ENCODE measurements at places on chromosomes 4 and X.
A peak's percentile ranks its signal among the peaks of the same experiment; 100 is the strongest.

GRCh38 chrX:154799556-154800348 lies 5.5 kb downstream of the MPP1 start:
- DNase-seq = peak; percentile 57

DNA sequence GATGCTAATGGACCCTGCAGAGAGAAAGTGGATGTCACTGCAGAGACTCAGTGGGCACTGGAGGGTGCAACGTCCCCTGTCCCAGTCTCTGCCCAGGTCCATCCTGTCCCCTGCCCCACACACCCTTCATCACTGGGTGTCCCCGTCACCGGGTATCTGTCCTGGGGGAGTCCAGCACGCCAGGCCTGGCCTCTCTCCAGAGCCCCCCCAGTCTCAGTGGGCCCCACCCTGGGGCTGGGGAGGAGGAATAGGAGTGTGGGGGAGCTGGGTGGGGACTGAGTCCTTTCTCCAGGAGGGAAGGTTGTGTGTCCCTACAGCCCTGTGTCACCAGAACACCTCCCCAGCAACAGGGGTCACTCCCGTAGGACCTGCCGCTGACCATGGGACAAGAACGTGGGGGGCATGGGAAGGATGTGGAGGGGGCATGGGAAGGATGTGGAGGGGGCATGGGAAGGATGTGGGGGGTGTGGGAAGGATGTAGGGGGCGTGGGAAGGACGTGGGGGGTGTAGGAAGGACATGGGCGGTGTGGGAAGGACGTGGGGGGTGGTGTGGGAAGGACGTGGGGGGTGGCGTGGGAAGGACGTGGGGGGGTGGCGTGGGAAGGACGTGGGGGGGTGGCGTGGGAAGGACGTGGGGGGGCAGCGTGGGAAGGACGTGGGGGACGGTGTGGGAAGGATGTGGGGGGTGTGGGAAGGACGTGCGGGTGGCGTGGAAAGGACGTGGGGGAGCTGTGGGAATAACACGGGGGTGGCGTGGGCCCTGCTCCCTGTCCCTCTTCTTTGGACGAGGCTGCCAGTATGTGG lies 21.0 kb upstream of the SPON2 start:
- DNase-seq = no peak

GRCh38 chr4:1045193-1045594 lies 33.8 kb downstream of the FGFRL1 start:
- DNase-seq = no peak

DNA sequence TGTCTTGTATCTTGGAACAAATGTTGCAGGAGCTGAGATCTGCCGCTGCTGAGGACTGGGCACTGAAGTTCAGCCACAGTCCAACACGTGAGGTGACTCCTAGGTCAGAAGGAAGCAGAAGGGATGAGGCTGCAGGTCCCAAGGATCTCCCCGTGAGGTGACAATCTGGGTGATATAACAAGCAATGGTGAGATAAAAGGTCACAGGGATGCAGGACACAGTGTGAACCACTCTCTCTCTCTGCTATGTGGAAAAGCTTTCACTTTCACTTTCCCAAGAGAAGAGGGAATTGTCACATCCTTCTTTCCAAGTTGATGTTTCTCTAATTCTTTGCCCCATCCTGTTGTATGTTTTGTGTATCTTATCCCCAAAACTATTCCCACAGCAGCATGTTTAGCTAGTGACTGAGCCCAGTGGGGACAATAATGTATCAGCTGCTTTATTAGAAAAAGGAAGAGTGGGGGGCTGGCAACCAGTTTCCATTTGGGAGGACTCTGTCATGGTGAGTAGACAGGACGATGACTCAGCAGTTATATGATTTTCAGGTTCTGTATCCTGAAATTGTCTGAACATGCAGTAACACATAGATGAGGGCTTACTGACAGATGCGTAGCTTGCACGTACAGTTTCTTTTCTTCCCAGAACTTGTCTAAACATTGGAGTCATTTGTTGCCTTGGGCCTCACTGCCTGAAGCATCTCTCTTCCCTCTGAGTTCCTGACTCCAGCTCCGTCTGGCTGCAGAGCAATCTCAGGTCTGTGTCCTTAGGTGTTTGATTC lies 1415.8 kb upstream of the TENM3 start:
- DNase-seq = peak; percentile 12

DNA sequence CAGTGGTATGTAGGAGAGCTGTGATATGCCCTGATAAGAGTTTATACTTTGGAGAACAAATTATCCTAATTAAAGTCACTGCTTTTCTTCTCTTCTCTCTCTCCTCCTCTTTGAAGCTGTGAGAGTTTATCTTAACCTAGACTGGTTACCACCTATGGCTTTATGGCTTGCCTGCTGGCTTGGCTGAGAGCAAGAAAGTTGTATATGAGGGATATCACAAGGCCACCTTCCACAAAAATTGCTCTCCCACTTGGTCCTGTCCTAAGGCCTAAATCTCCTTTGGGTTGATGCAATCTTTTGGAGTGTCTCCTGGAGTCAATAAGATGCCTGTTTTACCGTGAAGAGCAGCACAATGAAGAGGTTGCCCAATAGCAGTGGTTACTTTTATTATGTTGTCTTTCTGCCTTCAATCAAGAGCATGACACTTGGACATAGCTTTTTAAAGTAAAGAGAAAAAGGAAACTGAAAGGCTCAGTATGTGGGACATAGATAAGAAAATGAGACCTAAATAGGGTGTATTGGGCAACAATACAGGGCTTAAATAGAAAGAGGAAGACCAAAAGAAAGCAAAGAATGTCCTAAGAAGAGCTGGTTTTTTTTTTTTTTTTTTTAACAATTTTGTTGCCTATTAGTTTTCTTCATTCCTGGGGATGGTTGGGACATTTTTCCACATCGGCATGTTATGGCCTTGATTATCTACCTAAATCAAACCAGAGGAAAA lies 9.2 kb downstream of the GUCY1A1 start:
- peak; percentile 97 for DNase-seq

- no peak for DNase-seq
Observed at GRCh38 chrX:80766916-80767315, 42.8 kb downstream of the BRWD3 start.

- DNase-seq = peak; percentile 97
Observed at GRCh38 chrX:19566359-19567222, 51.3 kb upstream of the MAP3K15 start.

- DNase-seq = peak; percentile 21
Observed at GRCh38 chrX:138710866-138711341, 613 bp downstream of the FGF13 start.

- peak; percentile 38 for DNase-seq
Observed at GRCh38 chr4:18366892-18367291, 345.3 kb upstream of the LCORL start.

DNA sequence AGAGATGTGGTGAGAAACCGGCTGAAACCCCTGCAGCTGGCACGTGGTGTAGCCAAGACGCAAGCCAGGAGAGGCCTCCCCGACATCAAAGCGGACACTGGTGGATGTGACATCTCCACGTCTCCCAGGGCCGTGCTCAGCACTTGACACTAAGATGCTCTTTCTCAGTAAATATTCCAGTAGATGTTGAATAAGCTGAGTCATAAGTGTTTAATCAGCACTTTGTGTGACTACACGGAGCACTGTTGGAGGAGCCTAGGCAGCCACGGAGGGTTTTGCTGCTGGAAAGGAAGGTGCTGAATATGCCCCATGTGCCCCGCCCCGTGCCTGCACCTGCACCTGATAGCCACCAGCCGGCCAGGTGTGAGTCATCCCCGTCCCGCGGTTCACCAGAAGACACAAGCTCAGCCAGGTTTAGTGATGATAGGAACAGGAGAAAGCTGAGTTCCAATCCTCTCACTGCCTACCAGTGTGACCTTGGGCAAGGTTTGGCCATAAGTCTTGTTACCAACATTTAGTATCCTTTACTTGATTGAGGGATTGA lies 29.0 kb upstream of the C4orf50 start:
- DNase-seq = no peak

DNA sequence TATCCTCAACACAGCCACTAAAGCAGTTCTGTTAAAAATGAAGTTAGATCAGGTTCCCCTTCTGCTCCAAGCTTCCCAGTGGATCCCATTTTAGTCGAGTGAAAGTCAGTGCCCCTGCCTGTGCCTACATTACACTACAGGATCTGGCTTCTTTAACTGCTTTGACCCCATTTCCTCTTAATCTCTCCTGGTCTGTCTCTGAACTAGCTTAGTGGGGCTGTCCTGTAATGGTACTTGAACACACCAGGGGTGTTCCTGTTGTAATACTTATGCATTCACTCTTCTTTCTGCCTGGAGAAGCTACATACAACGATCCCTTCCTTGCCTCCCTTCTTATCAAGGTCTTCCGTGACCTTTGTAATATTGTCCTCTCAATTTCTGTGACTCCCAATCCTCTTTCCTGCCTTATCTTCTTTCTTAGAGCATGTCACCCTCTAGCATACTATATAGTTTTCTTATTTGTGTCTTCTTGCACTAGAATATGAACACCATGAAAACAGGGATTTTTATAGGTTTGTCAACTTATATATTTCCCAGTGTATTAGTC lies 16.7 kb downstream of the ARSJ start:
- no peak for DNase-seq

DNA sequence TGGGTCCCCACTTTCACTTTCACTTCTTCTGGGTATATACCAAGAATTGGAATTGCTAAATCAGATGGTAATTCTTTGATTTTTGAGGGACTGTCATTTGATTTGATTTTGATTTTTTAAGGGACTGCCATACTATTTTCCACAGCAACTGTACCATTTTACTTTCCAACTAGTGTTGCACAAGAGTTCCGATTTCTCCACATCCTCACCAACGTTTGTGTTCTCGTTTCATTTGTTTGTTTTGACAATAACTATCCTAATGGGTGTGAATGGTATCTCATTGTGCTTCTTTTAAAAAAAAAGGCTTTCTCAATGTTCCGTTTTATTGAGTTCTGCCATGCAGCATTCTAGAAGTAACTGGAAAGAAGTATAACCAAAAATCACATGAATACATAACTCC lies 62.6 kb downstream of the C4orf46 start:
- no peak for DNase-seq

- no peak for DNase-seq
Observed at GRCh38 chrX:136967966-136968365, 65.8 kb downstream of the GPR101 start.

GRCh38 chrX:55524487-55524886 lies 34.8 kb upstream of the USP51 start:
- no peak for DNase-seq

DNA sequence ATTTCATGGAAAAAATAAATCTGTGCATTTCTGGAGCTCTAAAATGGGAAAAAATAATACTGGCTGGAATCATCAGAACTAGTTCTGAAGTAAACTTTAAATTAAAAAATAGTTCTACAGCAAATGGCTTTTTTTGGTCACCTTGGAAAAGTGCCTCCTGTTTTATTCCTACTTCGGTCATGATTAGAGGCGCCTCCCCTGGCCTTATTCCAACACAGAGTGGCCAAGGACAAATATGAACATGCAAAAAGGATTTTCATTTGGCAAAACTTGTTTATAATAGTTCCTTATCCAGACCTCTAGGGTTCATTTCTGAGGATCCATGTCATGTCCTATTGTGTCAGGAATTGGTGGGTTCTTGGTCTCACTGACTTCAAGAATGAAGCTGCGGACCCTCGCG lies 11.1 kb upstream of the KLF8 start:
- DNase-seq = no peak

DNA sequence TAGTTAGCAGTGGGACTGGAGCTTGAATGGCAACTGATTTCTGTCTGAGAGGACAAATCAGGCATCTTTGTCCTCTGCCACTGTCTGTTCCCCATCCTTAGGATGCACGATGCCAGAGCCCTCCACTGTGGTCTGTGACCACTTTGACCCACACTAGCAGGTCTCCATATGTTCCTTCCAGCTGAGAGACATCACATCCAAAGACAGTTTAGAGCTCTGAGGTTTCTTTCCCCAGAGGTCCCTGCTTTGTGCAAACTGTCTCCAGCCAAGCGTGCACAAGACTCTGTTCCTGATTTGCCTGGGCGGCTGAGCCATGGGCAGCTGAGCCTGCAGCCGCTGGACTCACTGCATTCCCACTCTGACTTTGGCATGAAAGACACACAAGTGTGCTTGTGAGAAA lies 98.0 kb downstream of the PTTG2 start:
- no peak for DNase-seq

- DNase-seq = no peak
Observed at GRCh38 chr4:150982557-150983233, 32.4 kb downstream of the LRBA start.

DNA sequence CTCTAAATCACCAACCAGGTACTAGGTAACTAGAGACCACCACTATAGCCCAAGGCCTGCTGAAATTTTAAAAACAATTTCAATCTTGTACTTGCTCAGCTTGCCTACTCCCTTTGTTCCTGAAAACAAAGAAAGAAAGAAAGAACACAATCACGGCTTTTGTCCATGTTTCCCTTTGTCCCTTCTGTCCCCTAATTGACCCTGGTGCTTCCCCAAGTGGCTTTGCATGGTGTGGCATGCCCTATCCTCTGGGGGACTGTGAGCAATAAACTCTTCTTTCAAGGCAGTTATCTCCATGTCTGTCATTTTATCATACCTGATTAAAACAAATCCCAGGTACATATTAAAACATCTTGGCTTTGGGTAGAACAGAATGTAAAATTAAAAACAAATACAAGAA lies 94.8 kb downstream of the ARSJ start:
- DNase-seq = no peak

- no peak for DNase-seq
Observed at GRCh38 chr4:56127716-56128115, 179.0 kb downstream of the CEP135 start.

- DNase-seq = no peak
Observed at GRCh38 chr4:74464291-74464690, 19.4 kb downstream of the AREG start.

- DNase-seq = no peak
Observed at GRCh38 chr4:113407409-113407808, 354.1 kb downstream of the CAMK2D start.

- DNase-seq = peak; percentile 95
Observed at GRCh38 chrX:1205681-1206611, 6.5 kb downstream of the CRLF2 start.

DNA sequence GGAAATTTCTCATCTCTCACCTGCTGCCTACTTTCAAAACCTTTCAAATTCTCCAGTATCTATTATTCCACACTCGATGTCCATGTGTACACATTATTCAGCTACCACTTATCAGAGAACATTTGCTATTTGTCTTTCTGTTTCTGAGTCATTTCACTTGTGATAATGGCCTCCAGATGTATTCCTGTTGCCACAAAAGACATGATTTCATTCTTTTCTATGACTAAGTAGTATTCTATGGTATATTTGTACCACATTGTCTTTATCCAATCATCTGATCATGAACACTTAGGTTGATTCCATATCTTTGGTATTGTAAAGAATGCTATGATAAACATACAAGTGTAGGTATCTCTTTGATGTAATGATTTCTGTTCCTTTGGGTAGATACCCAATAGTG lies 310.1 kb upstream of the SPOCK3 start:
- no peak for DNase-seq

GRCh38 chr4:103402198-103402597 lies 204.1 kb upstream of the CENPE start:
- no peak for DNase-seq

- DNase-seq = no peak
Observed at GRCh38 chr4:177356921-177357320, 47.2 kb downstream of the NEIL3 start.

- no peak for DNase-seq
Observed at GRCh38 chr4:126705266-126705665, 927.5 kb upstream of the INTU start.

GRCh38 chr4:1627417-1628313 lies 56.4 kb downstream of the FAM53A start:
- no peak for DNase-seq

- no peak for DNase-seq
Observed at GRCh38 chr4:36141186-36141585, 103.1 kb downstream of the ARAP2 start.

- no peak for DNase-seq
Observed at GRCh38 chr4:137668885-137669545, 136.7 kb upstream of the PCDH18 start.

Data from KBM-7 (cell line).